RCC 7860 (cell line): ENCODE measurements at places on chromosomes 11 and 22.

GRCh38 chr11:74050465-74050864 lies 41.6 kb upstream of the UCP3 start:
- DNase-seq = no peak

- DNase-seq = no peak
Measured at GRCh38 chr11:118283037-118283636, 19.0 kb upstream of the MPZL2 start.

GRCh38 chr11:17672469-17672868 lies 46.9 kb upstream of the MYOD1 start:
- DNase-seq = no peak

DNA sequence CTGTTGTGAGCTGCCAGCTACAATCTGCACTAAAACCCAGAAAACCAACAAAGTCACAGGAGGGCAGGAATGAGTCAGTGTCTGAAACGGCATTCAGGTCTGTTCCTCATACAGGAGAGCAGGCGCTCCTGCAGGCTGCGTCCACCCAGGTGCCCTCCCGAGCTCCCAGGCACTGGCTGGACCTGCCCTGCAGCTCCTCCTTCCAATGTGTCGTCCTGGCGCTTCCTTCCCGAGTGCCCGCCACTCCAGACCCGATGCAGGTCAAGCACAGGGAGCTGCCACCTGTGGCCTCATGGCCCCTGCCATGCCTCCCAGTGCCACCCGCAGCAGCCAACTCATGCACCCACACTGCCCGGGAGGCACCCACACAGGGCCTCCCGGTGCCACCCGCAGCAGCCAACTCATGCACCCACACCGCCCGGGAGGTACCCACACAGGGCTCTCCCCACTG lies 12.0 kb downstream of the BRD1 start:
- peak; percentile 8 for DNase-seq

GRCh38 chr11:36404831-36405230 lies 105.2 kb downstream of the TRAF6 start:
- no peak for DNase-seq

DNA sequence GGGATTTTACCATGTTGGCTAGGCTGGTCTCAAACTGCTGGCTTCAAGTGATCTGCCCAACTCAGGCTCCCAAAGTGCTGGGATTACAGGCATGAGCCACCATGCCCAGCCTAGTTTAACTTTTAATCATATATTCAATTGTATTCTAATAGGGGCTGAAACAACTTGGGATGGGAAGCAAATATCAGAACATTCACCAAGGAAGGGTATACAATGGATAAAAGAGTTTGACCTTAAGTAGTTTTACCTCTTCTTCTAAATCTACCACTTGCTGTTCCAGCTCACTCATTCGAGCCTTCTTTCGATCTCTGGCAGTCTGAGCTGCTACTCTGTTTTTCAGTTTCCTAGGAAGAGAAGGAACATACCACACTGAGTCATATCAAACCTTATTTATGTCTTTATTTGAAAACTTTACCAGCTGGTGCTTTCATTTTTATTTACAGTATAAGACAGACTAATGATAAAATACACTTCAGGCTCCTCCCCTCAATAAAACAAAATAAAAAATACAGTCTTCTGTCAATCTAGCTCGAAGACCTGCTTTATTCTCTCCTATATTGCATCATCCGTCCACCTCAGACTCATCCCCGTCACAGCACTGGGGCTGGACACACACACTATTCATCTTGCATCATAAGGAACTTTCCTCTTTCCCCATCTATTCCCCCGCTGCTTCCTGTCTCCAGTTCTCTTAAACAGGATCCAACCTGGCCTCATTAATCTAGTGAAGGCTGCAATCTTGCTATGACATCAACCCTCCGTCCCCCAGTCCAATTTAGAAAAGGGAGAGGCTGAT lies 1.4 kb downstream of the XBP1 start:
- peak; percentile 74 for DNase-seq

GRCh38 chr11:84243629-84244263 lies 957.6 kb upstream of the CCDC90B start:
- no peak for DNase-seq

DNA sequence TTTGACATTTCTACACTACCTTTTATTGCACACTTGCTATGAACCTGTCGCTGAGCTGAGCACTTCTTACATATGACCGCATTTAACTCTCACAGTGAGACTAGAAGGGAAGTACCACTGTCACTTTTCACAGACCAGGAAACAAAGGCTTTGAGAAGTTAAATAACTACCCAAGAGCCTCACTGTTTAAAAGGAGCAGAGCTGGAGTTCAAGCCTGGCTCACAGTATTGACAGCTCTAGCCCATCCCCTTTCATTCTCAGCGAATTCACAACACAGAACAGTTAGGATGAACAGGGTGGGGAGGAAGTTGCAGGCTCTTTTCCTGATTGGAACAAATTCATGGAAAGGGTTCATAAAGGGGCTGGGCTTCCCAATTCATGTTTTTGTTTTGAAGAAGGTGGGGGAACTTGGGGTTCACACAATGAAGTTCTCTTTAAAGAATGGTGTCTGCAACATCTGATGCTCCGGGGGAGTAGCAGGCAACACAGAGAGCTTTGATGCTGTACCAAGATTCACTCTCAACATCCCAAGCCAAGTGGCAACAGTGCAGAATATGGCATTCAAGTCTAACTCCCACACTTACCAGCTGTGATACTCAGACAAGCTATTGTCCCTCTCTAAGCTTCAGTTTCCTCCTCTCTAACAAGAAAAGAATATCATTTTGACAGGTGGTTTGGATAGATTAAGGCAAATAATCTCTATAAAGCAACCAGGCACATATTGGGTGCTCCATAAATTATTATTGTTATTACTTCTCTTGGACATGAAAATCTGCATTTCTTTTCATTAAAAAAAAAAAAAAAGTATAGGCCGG lies 17.2 kb downstream of the SCGB1A1 start:
- no peak for DNase-seq

GRCh38 chr11:119932828-119933562 lies 204.0 kb upstream of the NECTIN1 start:
- no peak for DNase-seq
